Progenitor cell of endocrine pancreas (in vitro differentiated cells): ENCODE measurements at places on chromosomes 12 and 14.

- H3K27me3 ChIP-seq: no peaks in the 10 kb centered on the region
- no peak overlapping the region for H3K27ac ChIP-seq
- peaks cover 14% of the 10 kb centered on the region for H3K4me1 ChIP-seq
- no peak for DNase-seq
Measured at GRCh38 chr14:23563473-23564180, 4.0 kb downstream of the AP1G2 start.

DNA sequence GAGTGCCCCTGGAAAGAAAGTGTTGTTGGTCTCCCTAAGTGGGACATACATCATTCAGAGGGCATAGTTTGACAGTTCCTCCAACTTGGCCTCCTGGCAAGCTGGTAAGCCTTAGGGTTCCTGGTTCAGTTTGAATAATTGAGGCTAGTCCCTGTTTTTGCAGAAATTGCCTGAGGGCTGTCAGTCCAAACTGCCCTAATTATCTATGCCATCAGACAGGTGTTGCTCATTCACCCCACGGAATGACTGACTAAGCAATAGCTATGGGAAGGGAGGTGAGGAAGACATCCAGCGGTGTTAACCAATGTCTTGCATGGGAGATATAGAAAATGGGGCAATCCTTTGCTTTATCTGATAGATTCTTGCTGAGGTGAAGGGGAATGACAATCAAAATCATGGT lies 37.6 kb downstream of the SPTSSA start:
- peaks cover 14% of the 10 kb centered on the region for H3K4me1 ChIP-seq
- H3K4me3 ChIP-seq: no peak overlapping the region
- H3K27ac ChIP-seq: no peak overlapping the region
- DNase-seq: no peak
- H3K27me3 ChIP-seq: no peaks in the 10 kb centered on the region
- peaks cover 1% of the 10 kb centered on the region for H3K36me3 ChIP-seq

- H3K4me3 ChIP-seq: no peak overlapping the region
- H3K27me3 ChIP-seq: peaks cover 22% of the 10 kb centered on the region
- DNase-seq: no peak
- no peaks in the 10 kb centered on the region for H3K36me3 ChIP-seq
Measured at GRCh38 chr12:108935159-108935763, 55.4 kb downstream of the DAO start.

DNA sequence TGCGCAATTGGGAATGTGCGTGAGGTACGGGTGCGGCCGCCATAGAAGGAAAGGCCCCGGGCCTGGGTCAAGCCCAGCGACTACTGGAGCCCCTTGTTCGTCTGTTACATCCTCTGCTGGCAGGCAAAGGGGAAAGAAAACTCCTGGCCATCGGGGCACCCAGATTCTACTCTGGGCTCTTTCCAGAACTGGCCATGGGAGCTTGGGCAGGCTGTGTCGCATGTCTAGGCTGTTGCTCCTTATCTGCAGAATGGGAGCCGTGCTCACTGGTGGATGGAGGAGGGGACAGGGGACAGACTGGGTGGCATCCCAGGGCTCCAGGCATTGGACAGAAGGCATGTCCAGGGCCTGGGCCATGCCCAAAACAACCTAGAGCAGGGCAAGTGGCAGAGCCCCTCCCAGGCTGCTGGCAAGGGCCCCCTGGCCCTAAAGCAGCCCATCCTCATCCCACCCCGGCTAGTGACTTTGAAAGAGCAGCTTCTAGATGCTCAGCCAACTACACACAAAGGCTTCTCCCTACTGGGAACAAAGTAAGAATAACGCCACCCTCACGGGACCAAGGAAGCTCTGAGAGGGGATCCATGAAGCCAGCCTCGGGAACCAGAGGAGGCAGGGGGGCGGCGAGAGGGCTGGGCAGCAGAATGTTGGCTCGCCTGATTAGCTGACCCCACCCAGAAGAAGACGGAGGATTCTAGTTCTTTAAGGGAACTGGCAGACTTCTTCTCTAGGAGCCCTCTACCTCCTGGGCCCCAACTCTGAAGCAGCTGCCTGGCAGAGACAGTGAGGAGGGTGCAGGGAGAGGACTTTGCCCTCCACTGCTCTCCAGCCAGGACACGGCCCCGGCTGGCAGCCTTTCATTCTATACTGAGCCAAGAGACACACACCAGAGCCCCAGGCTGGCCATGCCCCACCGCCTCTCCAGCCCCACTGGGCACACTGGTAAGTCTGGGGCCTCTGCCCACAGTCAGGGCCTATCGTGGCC lies 96.8 kb downstream of the SINHCAF start:
- H3K36me3 ChIP-seq: no peaks in the 10 kb centered on the region
- H3K4me3 ChIP-seq: no peak overlapping the region
- H3K4me1 ChIP-seq: peaks cover 7% of the 10 kb centered on the region
- H3K27me3 ChIP-seq: peaks cover 24% of the 10 kb centered on the region
- no peak overlapping the region for H3K27ac ChIP-seq

GRCh38 chr14:55701638-55702037 lies 121.6 kb downstream of the KTN1 start:
- DNase-seq: no peak
- H3K36me3 ChIP-seq: peaks cover 12% of the 10 kb centered on the region
- no peak overlapping the region for H3K4me3 ChIP-seq
- H3K27ac ChIP-seq: no peak overlapping the region
- peaks cover 2% of the 10 kb centered on the region for H3K4me1 ChIP-seq

GRCh38 chr14:68624541-68625220 lies 168.2 kb downstream of the ZFP36L1 start:
- H3K27ac ChIP-seq: no peak overlapping the region
- no peaks in the 10 kb centered on the region for H3K27me3 ChIP-seq
- H3K4me3 ChIP-seq: no peak overlapping the region
- no peak for DNase-seq
- peaks cover 39% of the 10 kb centered on the region for H3K4me1 ChIP-seq
